ENCODE measurements at places on chromosomes 5 and 9.

DNA sequence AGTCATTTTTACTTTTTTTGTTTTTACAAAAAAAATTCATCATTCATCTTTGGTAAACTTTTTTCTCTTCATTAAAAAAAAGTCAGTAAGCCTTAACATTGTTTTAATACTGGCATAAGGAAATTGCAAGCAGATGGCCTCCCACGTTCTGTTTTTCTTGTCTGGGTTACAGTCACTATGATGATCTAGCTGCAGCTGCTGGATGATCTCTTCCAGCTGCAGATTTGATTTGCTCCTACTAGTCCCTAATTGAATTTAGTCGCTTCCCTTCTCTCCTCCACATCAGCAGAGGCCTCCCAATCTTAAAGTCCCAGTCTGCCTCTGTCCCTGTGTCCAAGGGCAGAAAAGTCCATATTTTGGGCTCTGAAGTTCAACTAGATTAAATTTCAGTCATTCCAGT, 106.8 kb upstream of the PTGER4 start:
- no peak for DNase-seq

DNA sequence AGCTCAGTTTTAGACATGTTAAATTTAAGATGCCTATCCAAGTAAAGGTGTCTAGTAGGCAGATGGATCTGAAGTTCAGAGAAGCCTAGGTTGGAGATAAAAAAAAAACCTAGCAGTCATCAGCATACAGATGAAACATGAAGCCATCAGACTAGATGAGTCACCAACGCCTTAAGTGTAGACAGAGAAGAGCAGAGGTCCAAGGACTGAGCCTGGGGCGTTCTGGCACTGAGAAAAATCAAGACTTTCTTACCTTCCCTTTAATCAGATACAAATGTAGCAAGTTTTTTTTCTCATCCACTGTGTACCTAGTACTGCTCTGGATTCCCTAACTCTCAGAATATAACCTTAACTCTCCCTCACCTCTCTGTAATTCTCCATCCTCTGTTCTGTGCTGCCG, 97.3 kb downstream of the SIL1 start:
- DNase-seq = no peak

DNA sequence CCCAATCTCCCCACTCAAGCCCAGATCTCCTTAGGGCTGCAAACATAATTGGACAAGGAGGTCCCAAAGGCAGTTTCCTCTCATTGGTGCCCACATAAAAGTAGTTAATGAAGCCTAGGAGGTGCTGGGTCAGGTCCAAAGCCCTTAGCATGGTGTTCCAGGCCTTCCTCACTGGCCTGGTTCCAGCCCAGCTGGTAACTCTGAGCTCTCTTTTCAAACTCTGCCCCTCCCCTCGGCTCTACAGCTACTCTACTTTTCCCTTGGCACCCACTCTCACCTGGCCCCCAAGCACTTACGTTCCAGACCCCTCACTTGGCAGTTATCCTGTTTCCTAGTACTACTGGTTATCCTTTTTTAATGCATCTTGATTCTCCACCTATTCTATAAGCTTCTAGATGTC, 9.9 kb downstream of the SEPTIN8 start:
- DNase-seq = no peak

GRCh38 chr9:87080512-87081264, 133.4 kb upstream of the GAS1 start:
- DNase-seq = no peak
